ENCODE measurements at places on chromosomes 11 and 22.

DNA sequence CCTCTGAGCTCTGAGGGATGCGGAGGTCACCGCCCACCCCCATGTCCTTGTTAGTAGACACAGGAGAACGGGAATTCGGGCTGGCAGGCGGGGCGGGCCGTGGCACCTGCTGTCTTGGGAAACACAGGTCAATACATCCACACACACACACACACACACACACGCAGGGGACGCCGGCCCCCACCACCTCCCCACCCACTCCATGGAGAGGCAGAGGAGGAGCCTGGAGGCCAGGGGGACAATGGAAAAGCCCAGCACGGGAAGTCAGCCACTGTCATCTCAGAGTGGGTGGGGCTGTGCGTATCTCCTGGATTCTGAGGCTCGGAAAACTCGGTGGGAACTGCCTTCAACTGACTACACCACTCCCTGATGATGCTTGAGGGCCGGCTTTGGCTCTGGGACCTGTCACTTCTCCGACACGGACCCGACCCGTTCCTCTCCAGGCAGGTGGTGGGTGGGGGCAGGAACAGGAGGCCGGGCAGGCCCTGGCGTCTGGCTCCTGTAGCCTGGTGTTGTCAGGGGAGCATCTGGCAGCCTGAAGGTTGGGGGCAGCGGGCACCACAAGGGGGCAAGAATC is 18.5 kb upstream of the TMEM184B start:
- DNase-seq = no peak

GRCh38 chr11:66421492-66422205 is 814 bp downstream of the NPAS4 start:
- DNase-seq = no peak

GRCh38 chr11:83008581-83008923 is 63.1 kb downstream of the RAB30 start:
- no peak for DNase-seq

DNA sequence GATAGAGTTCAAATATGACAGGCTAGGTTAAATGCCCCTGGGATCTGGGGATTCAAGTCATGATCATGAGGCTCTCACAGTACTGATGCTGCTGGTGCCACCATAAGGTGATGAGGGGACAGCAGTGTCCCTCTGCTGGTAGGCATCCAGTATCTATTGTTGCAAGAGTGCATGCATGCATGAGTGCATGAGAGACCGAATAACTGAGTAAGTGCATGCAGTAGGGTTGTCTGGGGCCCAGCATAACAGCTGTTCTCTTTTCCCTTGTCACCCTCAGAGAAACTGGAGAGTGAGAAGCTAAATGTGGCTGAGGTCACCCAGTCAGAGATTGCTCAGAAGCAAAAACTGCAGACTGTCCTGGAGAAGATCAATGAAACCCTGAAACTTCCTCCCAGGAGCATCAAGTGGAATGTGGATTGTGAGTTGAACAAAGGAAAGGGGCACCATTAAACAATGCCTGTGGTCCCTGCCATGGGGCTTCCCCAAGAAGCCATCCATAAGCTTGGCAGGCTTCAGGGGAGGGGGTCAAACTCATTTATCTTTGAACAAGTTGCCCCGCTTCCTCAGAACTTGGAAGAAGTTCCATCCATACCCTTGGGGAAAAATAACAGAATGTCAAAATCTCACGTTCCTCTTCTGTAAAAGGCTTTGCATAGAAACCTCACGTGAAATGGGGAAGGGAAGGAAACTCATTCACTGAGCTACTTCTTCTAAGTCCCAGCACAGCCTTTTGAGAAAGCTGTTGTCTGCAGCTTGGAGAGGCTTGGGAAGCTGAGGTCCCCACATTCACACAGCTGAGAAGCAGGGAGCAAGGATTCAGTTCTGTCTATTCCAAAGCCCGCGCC is 119.0 kb downstream of the PARVA start:
- no peak for DNase-seq

GRCh38 chr11:125517116-125517770 is 21.2 kb upstream of the FEZ1 start:
- DNase-seq = peak; percentile 43

GRCh38 chr11:1546536-1547466 is 25.3 kb downstream of the DUSP8 start:
- DNase-seq = no peak

GRCh38 chr11:113106507-113106906 is 145.3 kb downstream of the NCAM1 start:
- DNase-seq = no peak

DNA sequence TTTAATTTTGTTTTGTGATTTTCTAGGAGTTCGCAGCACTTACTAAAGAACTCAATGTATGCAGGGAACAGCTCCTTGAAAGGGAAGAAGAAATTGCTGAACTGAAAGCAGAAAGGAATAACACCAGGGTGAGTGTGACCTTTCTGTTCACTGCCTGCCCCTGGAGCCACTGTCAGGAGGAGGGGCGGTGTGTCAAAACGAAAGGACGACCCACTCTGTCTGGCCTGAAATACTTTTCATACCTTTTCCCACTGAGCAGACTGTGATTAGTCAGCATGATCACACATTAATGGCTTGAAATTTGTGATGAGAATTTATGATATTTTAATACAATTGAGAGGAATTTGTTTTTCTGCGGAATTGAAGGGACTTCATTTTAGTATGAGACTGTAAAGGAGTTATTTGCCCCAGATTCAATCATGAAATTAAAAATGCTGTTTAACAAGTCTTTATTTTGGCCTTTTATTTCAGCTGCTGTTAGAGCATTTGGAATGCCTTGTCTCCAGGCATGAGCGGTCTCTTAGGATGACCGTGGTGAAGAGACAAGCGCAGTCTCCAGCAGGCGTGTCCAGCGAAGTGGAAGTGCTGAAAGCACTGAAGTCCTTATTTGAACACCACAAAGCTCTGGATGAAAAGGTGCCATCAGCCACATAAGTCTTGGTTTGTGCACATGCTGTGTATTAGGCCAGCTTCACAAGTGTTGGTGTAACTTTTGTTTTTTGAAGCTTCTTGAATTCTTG is 54.1 kb downstream of the PPFIA1 start:
- DNase-seq = no peak

GRCh38 chr11:17599460-17599925 is 52.4 kb downstream of the OTOG start:
- no peak for DNase-seq

GRCh38 chr22:46069521-46070214 is 80.7 kb upstream of the PPARA start:
- no peak for DNase-seq

DNA sequence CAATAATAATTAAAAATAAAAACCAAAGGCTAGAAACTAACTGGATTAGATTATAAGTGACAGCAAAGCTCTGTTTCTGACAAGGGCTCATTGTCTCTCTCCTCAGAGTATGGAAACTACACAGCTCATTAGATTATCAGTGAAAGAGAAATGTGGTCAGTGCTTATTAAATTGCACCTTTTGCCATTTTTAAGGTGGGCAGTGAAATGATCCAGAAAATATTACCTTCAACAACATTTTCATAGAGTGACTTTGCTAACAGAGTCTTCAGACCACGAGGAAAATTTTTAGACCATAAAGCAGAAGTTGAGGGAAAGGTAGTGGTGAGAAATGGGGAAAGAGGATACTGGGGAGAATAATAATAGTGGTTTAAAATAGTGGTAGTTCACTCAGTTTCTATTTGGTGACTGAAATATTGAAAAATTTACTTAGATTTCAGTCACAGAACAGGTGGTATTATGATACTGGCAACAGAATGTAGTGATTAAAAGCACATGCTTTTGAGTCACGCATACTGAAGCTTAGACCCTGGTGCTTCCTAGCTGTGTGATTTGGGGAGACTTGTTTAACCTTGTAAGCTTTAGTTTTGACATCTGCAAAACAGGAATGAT is 684.0 kb upstream of the CCDC90B start:
- no peak for DNase-seq

DNA sequence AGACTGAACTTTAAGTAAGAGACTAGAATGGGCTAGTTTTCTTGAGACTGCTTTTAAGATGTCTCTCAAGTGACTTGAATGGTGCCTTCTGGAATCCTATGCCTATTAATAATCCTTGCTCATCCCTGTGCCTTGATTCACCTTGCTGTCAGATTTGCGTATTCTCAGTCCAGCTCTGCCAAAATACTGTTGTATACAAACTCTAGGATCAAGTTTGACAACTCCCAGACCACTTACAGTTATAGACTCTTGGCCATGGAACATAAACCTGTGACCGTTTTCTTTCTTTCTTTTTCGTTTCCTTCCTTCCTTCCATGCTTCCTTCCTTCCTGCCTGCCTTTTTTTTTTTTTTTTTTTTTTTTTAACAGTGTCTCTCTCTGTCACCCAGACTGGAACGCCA is 2390.9 kb upstream of the RAG2 start:
- no peak for DNase-seq

- DNase-seq = no peak
These were observed 64.7 kb downstream of the MAML2 start for GRCh38 chr11:96278039-96278897.

DNA sequence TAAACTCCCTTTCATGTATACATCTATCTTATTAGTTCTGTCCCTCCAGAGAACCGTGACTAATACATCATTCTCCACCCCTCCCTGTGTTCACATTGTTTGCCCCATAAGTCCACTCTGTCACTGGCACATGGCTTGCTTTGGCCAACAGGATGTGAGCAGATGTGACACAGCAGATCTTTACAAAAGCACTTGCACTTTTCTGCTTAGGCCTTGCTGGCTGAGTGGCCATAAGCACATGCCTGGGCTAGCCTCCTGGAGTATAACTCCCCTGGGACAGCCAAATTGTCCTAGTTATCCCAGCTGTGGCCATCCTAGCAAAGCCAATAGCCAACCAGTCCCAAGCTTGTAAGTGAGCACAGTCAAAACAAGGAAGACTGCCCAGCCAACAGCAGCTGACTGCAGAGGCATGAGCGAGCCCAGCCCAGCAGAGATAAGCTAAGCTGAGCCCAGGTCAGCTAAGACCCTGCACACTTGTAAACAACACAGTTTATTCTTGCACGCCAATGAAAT is 9.7 kb upstream of the RCN1 start:
- no peak for DNase-seq

DNA sequence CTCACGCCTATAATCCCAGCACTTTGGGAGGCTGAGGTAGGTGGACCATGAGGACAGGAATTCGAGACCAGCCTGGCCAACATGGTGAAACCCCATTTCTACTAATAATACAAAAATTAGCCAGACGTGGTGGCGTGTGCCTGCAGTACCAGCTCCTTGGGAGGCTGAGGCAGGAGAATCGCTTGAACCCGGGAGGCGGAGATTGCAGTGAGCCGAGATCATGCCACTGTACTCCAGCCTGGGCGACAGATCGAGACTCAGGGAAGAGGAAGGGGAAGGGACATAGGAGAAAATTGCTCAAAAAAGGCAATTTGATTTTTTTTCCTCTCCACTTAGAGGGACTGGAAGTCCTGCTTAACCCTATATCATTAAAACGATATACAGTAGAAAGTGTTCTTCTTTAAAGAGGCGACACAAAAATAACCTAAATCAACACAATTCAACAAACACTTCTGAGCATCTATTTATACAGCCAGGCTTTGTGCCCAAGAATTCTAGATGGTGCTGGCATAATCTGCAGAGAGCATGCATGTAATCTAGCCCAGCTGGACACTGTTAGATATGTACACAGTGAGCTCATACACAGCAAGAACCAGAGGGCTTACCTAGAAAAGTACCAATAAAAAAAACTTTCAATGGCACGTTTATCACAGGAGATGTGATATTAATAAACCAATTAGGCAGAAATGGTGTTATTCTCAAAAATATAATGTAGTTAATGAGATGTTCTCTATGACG is 20.9 kb upstream of the DENND5A start:
- DNase-seq = no peak

Data from cerebellar nuclear complex (tissue), 1 donor.